ENCODE measurements at places on chromosomes 7 and 10.

DNA sequence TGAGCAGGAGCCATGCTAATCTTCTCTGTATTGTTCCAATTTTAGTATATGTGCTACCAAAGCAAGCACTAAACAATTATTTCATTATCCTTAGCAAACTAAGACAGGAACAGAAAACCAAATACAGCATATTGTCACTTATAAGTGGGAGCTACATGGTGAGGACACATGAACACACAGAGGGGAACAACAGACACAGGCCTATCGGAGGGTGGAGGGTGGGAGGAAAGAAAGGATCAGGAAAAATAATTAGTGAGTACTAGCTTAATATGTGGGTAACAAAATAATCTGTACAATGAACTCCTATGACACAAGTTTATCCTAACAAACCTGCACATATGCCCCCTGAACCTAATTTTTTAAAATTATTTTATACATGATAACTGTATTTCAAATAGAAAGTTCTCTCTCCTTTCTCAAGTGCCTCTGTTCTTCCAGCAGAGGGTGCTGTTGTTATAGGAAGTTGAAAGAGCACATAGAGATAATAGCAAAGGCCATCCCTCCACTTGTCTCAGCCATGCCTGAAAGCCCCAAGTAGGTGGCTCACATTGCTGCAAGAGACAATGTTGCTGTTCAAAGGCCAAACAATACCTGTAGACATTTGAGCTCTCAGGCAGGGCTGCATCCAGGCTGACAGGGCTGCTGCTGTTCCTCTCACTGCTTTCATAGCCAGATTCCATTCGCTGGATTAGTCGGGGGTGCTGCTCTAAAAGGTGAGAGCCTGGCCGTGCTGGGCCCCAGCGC, 33.4 kb upstream of the PPP3CB start:
- peak; percentile 81 for DNase-seq

DNA sequence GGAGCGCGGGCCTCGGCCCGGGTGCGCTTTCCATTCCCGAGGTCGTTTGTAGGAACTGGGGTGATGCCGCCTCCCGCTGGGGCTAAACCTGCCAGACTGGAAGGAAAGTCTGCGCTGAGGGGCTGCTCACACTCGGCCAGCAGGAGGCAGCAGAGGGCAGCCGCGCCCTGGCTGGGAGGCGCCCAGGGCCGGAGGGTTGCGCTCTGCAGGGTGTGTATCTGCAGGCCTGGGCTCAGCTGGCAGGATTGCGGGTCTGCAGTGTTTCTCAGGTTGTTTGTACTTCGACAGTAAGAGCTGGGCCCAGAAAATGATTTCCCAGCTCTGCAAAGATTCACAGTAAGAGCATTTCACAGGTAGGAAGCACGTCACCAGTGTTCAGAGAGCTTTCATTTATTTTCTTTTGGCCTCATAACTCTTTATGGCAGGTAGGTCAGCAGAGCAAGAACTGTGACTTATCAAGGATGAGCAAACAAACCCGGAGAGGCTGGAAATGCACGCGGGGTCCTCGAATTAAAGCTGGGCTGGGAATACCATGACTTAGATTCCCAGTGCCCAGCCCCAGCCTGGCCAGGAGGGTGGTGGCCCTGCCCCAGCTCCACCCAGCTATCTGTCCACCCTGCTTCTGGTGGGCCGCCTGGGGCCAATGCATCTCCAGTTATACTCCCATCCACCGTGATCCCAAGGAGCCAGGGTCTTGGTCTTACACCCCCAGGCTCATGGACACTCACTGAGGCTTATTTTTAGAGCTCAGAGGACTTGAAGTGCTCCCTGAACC, 15.2 kb upstream of the PPP2R2D start:
- peak; percentile 39 for DNase-seq

DNA sequence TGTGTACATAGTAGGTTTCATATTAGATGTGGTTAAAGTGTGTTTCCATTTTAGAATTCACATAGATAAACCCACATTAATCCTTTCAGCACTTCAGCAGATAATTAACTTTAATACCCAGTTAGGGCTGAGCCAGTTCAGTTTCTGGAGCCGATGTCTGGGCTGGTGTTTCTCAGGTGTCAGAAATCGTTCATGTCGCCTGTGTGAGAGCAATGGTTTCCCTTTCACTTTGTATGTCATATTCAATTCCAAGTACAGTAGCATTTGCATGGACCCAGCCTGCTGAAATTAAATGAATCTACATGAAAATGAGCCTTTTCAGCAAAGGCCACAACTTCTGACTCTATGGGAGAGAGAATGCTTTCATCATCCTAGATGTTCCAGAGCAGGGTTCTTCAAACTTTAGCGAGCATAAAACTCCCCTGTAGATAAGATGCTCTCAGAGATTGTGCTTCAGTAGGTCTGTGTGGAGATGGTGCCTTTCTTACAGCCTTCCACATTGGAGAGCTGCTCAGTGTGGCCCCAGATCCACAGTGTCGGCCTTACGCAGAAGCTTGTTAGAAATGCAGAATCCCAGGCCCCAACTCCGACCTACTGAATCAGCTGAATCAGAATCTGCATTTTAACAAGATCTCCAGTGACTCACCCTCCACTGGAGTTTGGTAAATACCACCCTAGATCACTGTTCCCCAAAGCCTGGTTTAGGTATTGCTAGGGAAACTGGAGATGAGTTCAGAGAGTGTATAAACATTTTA, 19.6 kb downstream of the WIPF3 start:
- DNase-seq = no peak

DNA sequence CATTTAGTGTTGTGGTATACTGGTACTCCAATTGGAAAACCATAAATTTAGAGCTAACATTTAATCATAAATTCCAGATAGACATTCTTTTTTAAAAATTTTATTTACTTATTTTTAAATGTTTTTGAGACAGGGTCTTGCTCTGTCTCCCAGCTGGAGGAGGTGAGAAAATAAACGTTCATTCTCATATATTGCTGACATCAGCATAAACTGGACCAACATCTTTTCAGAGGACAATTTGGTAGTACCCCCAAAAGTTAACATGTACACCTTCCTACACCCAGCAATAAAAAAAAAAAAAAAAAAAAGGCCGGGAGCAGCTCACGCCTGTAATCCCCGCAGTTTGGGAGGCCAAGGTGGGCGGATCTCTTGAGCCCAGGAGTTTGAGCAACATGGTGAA, 5.2 kb downstream of the TAS2R60 start:
- DNase-seq = no peak

DNA sequence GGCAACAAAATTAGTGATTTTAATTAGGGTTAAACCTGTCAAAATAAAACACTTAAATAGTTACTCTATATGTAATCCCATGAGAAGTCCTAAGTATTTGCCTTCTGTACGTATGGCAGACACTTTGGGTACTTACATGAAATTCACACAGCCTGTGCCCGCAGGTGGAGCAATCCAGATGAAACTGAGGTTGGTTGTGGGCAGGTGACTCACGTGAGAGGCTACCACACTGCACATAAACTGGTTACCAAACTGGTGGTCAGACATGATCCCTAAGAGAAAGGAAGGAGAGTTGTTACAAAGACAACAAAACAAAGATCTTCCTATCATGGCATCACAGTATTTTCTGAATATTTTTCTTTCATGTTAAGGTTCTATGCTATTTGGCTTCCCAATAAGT, 156.1 kb downstream of the RELN start:
- DNase-seq = no peak

DNA sequence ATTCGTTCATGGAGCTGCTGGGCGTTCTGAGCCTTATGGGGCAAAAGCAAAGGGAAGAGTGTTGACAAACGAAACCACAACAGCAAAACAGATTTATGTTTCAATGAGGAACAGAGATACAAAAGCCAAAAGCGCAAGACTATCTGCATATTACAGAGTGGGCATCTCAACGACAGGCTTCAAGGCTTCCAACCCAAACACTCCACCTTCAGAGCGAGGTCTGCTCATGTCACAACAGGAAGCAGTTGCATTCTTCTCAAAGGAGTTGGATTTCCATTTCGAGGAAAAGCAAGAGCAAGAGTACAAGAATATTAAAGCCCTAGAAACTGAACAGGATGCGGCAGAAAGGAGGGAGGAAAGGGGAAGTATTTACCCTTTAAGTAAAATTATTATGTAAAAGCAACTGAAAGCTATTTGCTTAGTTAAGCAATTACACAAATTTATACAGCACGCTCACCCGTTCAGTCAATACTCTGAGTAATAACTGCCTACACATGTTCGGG, 189.3 kb downstream of the ELMO1 start:
- DNase-seq = no peak

DNA sequence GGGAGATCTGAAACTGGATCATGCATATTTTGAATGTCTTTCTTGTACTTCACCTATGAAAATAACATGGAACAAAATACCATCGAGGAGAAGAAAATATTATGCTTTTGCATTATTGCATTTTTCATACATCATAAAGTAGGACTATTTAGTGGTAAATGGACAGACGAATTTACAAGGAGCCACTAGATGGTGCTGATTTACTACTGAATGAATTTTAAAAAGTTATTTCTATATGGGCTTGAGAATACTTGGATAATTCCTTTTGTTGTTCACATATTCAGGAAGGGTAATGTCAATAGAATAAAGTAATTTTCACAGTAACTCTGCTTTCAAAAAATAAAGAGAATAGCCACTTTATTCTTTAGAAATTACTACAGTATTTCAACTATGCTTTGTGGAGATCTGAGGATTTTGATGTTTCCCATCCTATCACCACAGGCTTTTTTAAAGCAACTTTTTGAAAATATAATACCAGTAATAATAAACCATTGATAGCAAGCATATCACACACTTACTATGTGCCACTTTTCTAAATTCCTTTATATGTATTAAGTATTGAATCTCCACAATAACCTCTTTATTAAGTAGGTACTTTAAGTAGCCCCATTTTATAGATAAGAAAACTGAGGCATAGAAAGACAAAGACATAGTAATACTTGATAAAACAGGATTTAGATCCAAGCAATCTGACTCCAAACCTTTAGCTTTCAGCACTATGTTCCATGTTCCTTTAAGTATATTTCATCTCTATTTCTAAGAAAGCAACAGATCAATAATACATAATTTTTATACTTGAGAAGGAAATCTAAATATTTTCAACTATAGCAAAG, 38.6 kb downstream of the NEBL start:
- DNase-seq = peak; percentile 22

DNA sequence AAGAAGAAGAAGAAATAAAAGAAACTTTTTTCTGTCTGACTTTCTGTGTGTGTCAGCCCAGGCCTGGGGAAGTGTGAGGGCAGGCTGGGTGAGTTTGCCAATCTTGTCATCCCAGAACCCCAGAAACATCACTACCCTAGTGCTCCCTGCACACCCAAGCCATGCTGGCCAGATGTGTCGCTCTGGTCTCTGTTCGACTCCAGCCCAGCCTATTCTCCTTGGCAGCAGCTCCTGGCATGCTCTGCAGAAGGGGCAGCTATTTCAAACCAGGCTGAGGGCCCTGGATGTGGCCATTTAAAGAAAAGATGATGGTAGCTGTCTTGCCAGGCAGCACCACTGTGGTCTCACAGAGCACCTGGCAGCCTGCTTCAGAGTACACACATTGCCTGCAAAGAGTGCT, 334.1 kb downstream of the RPS24 start:
- DNase-seq = no peak

- DNase-seq = peak; percentile 84
These were observed 11.3 kb downstream of the TNS3 start for GRCh38 chr7:47570649-47571050.

DNA sequence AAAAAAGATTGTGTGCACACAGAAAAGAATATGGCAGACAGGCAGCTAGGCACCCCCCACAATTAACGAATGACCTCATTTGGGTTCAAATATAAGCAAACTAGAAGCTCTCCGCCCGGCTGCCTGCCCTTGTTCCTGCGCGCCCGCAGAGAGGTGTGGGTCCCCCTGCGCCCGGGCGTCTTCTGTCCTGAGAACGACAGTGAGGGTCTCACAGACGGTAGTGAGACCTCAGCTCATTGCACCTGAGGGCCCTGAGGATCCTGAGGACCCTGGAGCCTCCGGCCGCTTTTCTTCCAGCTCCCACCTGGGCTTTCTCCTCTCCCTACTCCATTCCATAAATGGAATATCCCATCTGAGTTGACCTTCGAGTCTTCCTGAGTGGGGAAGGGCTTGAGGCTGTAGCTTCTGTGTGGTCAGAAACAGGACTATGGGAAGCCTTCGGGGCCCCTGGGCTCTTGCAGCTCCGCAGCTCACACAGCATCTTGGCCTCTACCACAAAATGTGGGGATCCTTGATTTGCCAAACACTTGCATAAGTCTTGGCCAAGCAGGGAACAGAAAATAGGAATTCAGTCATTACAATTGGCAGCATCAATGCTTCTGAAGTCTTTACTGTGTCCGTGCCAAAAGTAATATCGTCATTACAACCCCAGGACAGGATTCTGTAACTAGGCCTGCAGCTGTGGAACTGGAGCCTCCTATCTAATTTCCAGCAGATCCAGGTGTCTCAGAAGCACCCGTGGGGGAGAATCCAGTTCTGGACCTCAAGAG, 43.8 kb downstream of the JAKMIP3 start:
- DNase-seq = peak; percentile 2

DNA sequence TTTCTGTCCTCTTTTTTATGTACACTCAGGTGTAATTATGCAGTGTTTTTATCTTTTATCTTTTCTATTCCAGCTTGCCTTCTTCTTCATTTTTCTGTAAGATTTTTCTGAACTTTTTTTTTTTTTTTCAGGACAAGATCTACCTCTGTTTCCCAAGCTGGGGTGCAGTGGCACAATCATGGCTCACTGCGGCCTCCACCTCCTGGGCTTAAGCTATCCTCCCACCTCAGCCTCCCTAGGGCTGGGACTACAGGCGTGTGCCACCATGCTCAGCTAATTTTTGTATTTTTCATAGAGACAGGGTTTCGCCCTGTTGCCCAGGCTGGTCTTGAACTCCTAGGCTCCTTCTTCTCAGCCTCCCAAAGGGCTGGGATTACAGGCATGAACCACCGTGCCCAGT, 6.3 kb upstream of the CALD1 start:
- DNase-seq = no peak

- peak; percentile 71 for DNase-seq
These were observed 101.8 kb downstream of the GNAT3 start for GRCh38 chr7:80410081-80410480.

GRCh38 chr7:81752318-81752714, 17.5 kb downstream of the HGF start:
- no peak for DNase-seq

DNA sequence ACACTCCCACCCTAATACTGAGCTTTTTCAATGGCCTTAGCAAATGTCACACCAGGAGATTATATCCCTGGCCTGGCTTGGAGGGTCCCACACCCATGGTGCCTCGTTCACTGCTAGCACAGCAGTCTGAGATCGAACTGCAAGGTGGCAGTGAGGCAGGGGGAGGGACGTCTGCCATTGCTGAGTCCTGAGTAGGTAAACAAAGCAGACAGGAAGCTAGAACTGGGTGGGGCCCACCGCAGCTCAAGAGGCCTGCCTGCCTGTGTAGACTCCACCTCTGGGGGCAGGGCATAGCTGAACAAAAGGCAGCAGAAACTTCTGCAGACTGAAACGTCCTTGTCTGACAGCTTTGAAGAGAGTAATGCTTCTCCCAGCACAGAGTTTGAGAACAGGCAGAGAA, 338.9 kb upstream of the MBL2 start:
- no peak for DNase-seq

GRCh38 chr7:69691734-69692133, 93.5 kb downstream of the AUTS2 start:
- DNase-seq = no peak
